Adipose tissue (tissue), 3 donors: ENCODE measurements at places on chromosomes 16 and 17. TPM values are rescaled to one million over a fixed set of nuclear protein-coding genes. Genes with fewer than 3 reads are reported as not detected.

CCL17 gene
- polyA plus RNA-seq: not detected

HELZ gene
- 2.9 TPM for polyA plus RNA-seq

CASKIN2 gene
- polyA plus RNA-seq: 42.1 TPM

PLA2G10 gene
- polyA plus RNA-seq: 5.0 TPM

CHST4 gene
- 0.43 TPM for polyA plus RNA-seq

TERB1 gene
- not detected for polyA plus RNA-seq

ZSCAN10 gene
- polyA plus RNA-seq: not detected

NT5C gene
- polyA plus RNA-seq: 51.3 TPM

CACNG1 gene
- not detected for polyA plus RNA-seq

TMIGD1 gene
- not detected for polyA plus RNA-seq

CFAP97D1 gene
- polyA plus RNA-seq: not detected

FBXW10 gene
- polyA plus RNA-seq: 0.12 TPM

C17orf78 gene
- not detected for polyA plus RNA-seq
